ENCODE measurements at places on chromosomes 11 and 22.
A peak's percentile ranks its signal among the peaks of the same experiment; 100 is the strongest.

GRCh38 chr11:118791111-118791960, at the start of gene DDX6:
Gene DDX6 (minus strand): TSS chr11:118791164. CDS start chr11:118786251, 4,913 bp downstream.
- peak; percentile 86 for DNase-seq

- DNase-seq = no peak
These were observed 107.9 kb upstream of the BMAL1 start for GRCh38 chr11:13169709-13170108.

DNA sequence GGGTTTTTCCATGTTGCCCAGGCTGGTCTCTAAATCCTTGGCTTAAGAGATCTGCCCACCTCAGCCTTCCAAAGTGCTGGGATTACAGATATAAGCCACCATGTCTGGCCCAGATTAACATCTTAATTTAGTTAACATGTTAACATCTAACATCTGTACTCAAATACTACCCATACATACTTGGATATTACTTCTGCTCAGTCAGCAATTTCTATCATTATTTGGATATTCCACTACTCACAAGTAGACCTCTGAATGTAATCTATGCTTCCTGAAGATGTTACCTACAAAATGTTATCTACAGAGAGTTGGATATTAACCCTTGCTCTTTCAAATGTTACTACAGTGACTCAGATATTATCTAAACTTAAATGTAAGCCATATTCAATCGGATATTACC, 4.0 kb downstream of the CCKBR start:
- no peak for DNase-seq

DNA sequence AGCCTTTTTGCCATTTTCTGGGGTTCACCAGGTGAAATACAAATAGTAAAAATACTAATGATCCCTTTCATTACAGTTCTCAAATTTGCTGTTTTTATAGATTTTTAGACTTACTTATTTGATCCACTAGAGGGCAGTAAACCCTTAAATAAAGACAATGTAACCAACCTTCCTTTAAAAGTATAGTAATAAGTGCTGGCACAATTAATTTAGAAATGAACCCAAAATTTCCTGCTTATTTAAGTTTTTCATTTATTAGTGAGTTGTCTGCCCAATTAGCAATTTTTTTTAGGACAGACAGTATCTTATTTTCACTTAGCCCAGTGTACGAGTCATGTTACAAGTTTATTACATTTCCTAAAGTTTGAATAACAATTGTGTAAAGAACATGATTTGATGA, 4.7 kb downstream of the DDIAS start:
- no peak for DNase-seq

DNA sequence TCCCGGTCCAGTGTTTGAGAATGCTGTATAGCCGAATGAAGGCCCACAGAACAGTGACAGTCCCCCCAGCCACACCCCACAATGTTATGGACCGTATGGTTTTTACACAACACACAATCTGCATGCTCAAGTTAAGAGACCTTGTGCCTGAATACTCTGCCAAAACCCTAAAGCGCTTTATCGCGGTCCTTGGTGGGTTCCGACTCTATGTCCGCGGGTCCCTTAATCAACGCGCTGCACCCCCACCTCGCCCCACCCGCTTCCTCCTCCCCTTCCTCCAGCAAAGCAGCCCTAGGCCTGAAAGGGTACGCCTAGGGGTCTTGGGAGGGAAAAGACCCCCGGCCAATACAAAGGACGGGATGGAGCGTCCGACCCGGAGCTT, 442 bp downstream of the COPB1 start:
- DNase-seq = no peak

DNA sequence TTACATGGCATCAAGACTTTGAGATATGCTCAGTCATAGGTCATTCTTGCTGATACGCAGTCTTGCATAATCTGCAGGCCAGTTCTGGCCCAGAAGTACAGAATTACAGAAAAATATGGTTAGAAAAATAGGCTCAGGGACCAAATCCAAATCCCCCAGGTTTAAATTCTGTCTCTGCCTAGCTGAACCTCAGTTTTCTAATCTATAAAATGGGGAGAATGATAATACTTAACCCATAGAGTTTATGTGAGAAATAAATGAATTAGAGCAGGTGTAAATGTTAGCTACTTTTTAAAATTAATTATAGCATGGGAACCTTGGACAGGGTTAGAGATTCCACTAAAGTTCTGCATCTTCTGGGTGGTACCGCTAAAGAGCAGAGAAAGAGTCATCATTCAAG, 52.3 kb upstream of the FAM181B start:
- no peak for DNase-seq

GRCh38 chr22:28013611-28014010, 94.6 kb upstream of the PITPNB start:
- no peak for DNase-seq

GRCh38 chr11:45399166-45399565, 113.0 kb upstream of the SYT13 start:
- DNase-seq = no peak

GRCh38 chr22:19824926-19825339, 29.7 kb downstream of the GNB1L start:
- DNase-seq = no peak

- no peak for DNase-seq
These were observed 16.9 kb downstream of the IL2RB start for GRCh38 chr22:37132773-37133172.

DNA sequence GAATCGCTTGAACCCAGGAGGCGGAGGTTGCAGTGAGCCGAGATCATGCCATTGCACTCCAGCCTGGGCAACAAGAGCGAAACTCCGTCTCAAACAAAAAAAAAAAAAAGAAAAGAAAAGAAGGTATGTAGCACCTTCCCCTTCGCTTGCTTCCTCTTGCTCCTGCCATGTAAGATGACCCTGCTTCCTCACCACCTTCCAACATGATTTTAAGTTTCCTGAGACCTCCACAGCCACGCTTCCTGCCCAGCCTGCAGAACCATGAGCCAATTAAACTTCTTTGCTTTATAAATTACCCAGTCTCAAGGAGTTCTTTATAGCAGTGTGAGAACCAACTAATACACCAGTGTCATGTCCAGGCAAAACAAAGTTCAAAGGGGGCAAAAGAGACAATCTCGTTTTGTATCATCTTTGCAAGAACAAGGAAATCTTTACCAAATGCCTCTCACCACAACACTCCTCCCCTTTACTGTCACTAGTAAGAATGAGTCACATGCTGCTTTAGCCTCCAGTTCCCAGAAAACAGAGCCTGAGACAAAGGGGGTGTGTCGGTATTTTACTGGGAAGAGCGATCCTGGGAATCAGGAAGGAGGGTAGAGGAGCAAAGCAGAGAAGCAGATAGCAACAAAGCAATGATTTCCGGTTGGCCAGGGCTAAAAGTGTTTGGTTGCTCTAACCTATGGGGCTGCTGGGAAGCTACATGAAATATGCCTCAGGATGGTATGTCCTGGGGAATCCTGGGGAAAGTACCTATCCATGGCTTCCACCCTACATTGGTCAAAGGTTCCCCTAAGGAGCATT, 10.5 kb upstream of the MCHR1 start:
- no peak for DNase-seq

GRCh38 chr11:124740277-124740882, 638 bp downstream of the NRGN start:
- DNase-seq = no peak

- no peak for DNase-seq
These were observed 80.6 kb upstream of the CARD18 start for GRCh38 chr11:105220121-105220520.

DNA sequence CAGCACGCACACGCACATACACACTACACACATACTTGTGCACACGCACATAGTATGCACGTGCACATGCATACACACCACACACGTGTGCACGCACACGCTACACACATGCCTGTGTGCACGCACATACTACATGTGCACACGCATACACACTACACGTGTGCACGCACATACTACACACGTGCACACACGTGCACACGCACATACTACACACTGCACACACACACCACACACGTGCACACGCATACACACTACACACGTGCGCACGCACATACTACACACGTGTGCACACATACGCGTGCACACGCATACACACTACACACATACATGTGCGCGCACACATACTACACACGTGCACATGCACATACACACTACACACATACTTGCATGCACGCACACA, 19.7 kb upstream of the ARHGAP8 start:
- DNase-seq = no peak

GRCh38 chr11:96008161-96008720, 84.3 kb upstream of the MTMR2 start:
- no peak for DNase-seq

DNA sequence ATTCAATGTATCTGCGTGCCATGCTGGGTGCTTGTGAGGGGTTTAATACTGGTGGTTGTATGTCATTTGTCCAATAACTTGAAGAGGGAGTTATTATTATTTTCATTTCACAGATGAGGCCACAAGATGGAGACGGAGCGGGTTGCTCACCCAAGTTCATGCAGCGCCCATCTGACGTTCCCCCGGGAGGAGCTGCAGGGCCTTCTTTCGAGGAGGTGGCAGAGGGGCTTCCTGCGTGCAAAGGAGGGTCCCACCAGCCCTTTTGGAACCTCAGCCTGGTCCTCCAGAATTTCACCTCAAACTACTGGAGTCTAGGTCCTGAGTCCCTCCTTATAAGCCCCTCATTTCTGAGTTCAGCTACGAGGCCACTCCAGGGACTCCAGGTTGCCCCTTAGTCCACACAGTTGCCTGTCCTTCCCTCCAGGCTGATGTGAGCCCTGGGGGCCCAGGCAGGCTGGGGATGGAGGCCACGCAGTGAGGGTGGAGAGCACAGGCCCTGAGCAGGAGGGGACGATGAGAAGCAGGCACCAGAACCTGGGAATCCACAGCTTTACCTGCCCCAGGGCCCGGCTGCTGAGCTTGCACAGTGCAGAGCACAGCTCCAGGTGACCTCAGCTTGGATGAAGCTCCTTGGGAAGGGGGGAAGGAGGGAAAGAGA, 2.9 kb upstream of the VSIG10L2 start:
- DNase-seq = no peak

Measured in amygdala (tissue), 56 donors.